ENCODE measurements at places on chromosomes 13 and 19.

DNA sequence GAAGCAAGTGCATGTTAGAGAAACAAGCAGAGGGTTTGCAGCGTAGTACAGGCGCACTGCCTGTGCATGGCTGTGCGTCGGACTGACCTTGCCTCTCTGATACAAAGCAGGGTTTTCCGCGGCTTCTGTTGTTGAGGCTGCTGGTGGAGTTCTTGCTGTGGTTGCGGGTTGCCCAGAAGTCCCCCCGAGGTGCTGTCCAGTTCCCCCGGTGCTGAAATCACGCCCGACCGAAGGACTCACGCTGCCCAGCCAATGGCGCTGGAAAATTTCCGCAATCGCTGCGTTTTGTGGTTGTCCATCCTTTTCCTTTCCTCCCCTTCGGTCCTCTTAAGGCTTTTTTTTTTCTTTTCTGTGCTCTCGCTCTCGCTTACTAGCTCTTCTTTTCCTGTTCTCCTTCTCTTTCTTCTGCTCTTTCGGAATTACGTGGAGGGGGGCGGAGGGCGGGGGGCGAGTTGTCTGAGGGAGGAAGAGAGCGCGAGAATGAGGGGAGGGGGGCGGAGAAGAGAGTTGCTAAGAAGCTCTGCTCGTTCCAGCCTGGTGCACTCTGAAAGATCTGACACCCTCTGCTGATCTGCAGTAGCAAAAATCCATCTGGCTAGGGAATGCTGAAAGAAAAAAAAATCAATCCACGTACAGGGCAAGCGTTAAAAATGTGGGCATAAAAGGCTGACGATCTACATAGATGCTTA is at the start of gene SLITRK1:
Gene SLITRK1, minus strand, starts transcription at position 558 of the 689 bp plus-strand sequence. CDS start 967 bp downstream, outside the sequence.
- no peak for DNase-seq

- peak; percentile 17 for DNase-seq
These were observed 53.3 kb downstream of the RFX2 start for GRCh38 chr19:6056801-6057650.

DNA sequence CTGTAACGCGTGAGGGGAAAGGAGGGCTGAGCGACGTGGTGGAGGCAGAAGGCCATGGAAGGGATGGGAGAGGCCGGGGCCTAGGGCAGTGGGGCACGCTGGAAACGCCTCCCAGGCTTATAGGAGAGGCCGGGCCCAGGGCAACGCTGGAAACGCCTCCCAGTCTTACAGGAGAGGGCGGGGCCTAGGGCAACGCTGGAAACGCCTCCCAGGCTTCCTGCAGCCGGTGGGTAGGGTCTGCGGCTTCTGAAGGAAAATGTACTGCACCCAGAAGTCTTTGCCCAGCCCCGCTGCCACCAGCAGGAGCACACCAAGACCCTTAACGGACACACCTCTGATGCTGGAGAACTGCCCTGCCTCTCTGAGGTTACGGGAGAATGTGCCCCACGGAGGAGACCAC is 9.1 kb downstream of the CACTIN start:
- DNase-seq = peak; percentile 28

DNA sequence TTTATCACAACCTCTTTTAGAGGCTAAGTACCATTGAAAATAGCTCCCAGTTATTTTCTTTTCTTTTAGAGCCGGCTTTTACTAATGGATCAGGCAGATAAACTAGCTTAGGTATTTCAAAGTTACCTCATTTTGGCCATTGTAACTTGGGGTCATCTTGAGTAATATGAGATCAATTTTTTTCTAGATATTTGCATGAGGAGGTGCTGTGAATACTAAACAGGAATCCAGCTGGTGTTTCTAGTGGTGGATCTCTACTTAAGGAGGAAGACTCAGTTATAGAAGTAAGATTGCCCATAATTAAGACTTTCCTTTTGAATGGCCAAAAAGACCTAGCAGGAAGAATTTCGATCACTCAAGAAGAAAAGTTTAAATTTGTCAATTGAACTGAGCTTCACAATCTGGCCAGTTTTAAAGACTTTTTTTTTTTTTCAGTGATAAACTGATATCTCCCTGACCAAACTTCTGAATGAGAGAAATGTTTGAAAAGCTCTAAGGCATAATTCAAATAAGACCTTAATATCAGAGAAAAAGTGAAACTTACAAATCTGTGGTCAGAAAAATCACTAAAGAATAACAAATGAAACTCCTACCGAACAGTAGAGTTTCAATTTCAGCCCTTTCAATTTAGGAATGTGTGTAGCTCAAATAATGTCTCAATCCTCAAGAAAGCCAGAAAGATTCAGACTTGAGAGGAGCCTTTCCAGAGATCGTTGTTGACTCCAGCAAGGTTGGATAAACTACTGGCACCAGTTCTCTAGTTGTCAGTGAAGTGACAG is 11.6 kb upstream of the NAA16 start:
- DNase-seq = no peak

DNA sequence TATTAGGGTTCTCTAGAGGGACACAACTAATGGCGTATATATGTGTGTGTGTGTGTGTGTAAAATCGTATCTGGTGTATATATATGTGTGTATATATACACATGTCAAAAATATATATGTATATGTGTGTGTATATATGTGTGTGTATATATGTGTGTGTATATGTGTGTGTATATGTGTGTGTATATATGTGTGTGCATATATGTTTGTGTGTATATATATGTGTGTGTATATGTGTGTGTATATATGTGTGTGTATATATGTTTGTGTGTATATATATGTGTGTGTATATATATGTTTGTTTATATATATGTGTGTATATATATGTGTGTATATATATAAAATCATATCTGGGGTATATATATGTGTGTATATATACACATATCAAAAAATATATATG is 5.4 kb upstream of the LILRB5 start:
- no peak for DNase-seq
